ENCODE measurements at places on chromosomes 2 and 18.

GRCh38 chr18:22409445-22409844 is 8.3 kb downstream of the CTAGE1 start:
- no peak for DNase-seq

DNA sequence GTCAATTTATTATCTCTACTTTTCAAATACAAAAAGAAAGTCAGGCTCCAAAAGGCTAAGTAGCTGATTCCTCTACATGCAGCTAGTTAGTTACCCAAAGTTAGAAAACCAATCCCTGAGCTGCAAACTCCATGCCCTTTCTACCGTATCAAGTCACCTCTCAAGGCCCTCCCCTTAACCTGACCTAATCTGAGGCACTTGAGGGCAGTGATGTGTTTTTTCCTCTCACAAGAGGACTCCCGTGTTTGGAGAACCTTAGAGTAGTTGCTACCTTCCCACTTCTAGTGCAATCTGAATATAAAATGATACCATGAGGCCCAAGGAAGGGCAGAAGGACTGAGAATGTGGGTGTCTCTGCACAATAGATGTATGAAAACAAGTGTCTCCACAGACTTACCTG is 907.9 kb upstream of the CELF4 start:
- DNase-seq, result no peak

DNA sequence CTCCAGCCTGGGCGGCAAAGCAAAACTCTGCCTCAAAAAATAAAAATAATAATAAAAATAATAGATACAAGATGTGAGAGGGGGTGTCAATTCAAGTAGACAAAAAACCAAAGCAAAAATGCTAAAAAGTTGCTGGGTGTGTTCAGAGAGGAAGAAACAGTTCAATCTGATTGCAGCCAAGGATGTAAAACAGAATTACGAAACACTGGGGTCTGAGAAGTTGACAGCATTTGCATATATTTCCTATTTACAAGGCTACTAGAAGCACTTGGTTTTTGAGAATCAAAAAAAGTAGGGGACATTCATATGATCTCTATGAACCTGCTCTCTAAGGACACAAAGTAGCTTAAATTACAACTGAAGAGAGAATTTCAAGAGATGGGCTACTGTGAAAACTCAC is 7.6 kb downstream of the TRIP12 start:
- no peak for DNase-seq

- DNase-seq, result no peak
Measured at GRCh38 chr2:157459486-157459885, 15.6 kb upstream of the CYTIP start.

- DNase-seq, result no peak
Measured at GRCh38 chr2:222526480-222527277, 102.3 kb downstream of the SGPP2 start.

GRCh38 chr2:126899616-126900185 is 1.0 kb downstream of the TEX51 start:
- DNase-seq, result no peak

DNA sequence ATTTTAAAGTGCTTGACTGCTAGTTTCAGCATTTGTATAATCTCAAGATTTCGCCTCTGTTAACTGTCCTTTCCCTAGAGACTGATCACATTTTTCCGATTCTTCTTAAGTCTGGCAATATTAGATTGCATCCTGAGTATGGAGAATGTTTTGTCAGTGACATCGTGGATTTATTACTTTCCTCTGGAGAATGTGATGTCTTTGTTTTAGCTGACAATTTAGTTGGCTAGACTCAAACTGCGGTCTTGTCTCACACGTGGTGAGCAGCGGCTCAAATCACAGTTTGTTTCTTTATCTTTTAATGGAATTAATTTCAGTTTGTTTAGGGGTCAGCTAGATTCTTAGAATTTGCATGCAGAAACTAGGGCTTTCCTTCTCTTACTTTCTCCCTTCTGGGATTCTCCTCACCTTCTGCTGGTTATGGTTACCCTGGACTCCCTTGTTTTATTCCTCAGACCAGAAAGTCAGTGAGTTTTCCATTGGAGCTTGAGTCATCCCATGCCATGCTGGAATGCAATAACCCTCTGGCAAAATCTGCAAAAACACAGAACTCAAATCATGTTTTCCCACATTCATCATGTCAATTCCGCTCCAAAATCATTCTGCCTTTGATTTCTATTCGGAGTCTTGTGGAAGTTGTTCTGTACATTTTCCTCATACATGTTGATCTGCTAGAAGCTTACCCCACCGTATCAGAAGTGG is 327.2 kb upstream of the TRIB2 start:
- DNase-seq, result no peak

GRCh38 chr2:36455011-36455410 is 99.4 kb downstream of the CRIM1 start:
- DNase-seq, result no peak

- no peak for DNase-seq
Measured at GRCh38 chr2:97660044-97660774, 3.6 kb downstream of the ACTR1B start.

DNA sequence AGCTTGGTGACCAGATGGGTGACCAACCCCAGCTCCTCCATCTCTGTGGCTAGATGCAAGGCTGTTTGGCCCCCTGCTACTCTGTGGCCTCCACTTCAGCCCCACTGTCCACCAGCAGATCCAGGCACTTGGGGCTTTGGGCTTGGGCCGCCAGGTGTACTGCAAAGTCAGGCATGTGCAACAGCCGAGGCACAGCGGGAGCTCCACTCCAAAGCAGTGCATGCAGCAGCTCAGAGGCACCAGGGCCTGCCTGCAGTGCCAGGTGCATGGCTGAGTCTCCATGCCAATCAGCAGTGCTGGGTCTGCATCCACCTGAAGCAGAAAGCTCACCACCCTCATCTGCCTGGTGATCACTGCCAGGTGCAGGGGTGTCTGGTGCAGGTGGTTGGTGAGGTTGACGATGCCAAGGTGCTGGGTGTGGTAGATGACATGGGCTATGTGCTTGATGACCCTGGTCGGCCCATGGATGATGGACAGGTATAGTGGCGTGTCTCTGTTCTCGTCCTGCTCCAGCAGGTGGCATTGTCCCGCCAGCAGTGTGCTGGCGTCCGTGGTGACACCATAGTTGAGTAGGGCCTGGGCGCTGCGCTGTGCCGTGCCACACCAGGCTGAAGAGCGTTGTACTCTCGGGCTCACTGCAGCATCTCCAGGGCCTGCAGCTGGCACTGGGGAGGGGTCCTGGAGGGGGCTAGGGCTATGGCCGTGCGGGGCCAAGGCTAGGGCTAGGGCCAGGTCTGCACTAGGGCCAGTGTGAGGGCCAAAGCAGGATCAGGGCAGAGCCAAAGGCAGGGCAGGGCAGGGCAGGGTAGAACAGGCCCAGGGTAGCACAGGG is 1.0 kb upstream of the ANKRD62 start:
- DNase-seq, result no peak

- no peak for DNase-seq
Measured at GRCh38 chr2:44061876-44062275, 66.1 kb upstream of the LRPPRC start.

DNA sequence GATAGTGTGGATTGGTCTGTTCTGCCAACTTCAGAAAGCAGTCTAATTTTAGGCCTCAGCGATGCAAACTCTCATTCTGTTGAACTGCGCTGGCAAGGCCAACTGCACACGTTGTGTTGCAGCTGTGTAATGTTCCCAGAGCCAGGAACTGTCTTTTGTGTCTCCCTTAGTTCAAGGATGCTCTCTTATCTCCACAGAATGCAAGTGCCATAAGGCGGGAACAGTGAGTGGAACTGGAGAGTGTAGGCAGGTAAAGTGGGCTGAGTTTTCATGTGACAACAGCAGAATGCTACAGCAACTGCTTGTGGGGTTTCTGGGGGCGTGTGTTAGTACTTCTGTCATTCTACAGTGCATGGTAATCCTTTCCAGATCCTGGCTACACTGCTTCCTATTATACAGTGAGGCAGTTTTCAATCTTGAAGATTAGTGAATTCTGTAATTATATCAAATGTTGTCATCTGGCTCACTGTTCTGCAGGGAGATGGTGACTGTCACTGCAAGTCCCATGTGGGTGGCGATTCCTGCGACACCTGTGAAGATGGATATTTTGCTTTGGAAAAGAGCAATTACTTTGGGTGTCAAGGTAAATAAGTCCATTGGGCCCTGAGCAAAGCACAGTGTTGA is 125.8 kb downstream of the LAMA3 start:
- DNase-seq, result no peak

- no peak for DNase-seq
Measured at GRCh38 chr2:177547772-177548171, 155.2 kb downstream of the AGPS start.

DNA sequence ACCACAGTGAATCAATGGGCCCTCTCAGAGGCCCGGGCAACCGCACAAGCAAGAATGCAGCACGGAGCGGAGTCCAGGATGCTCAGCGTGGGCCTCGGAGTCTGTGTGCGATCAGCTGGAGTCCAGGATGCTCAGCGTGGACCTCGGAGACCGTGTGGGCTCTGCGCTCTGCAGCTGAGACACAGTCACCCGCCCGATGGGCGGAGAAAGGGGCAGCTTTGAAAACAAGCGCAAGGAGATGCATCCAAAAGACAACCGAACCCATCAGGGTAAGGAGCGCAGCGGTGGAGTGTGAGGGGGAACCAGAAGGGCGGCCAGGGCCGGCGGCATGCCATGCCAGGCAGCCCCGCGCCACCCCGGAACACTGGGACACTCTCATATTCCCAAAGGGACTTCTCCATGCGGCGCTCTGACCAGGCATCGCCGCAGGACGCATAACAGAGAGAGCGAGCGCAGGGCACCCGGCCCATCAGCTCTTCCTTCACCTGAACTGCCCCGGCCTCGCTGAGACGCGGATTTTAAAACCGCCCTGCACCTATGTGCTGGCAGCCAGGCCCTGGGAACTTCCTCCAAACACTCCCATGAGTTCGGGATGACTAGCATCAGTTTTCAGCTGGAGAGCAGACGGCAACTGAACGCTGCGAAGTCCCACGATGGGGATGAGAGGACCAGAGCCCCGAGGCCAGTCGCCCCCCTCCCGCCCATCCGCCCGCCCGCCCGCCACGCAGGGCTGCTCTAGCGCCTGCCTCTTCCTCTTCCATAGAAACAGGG is 44.7 kb downstream of the MC5R start:
- no peak for DNase-seq

DNA sequence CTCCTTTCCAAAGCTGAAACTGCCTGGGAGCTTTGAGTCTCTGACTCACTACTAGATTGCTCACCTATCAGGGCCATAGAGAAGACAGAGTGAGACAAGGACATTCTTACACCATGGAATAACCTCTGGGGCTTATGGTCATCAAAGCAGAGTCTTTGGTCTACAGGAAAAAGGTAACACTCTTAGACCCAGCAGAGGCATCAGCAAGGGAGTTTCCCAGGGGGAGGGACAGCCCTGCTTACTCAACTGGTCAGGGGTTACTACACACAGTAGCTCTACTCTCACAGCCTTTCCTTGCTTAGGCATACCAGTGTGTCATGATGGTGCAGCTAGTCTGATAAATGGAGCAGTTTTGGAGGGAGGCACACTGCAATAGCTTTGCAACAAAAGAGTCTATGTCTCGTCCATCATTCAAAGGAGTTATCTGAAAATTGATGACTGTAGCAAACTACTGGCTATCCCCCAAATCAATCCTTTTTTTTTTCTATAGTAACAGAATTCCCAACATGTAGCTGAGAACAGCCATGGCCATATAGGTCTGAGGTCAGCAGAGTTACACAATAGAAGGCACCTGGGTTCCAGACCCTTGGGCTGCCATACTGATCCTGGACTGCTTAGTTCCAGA is 22.4 kb upstream of the CD28 start:
- no peak for DNase-seq

DNA sequence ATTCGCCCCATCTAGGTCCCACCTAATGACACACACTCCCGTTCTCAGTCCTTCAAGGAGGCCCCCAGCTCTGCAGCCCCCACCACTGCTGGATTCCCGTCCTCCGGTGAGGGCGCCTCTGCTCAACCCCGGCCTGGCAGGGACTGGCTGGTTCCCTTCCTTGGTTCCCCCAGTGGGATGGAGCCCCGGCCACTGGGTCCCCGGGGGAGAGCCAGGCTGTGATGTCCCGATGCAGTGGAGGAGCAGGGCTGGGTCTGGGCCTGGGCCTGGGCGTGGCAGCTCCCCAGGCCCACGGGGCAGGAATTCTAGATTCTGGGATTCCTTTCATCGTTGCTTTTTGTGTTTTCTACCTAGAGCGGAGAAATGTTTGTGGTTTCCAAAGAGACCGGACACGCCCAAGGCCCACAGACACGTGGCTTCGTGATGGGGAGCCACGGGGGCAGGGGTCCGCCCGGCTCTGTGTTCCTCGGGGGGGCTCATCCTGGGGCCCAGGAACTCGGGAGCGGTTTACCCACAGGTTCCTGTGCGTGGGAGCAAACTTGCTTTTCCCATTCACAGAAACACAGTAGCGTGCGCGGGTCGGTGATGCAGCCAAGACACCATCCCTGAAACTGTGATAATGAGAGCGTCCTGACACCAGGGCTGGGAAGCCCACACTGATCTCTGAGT is 67.0 kb downstream of the SLC66A2 start:
- DNase-seq, result no peak

GRCh38 chr2:33497221-33497650 is 20.8 kb downstream of the RASGRP3 start:
- peak; percentile 58 for DNase-seq

GRCh38 chr18:25066516-25066915 is 285.4 kb downstream of the ZNF521 start:
- DNase-seq, result no peak

- DNase-seq, result no peak
Measured at GRCh38 chr2:95374921-95375471, 27.5 kb upstream of the FAHD2A start.

GRCh38 chr18:50679056-50679455 is 119.2 kb downstream of the MAPK4 start:
- DNase-seq, result no peak

GRCh38 chr2:186535861-186536260 is 49.8 kb downstream of the ZC3H15 start:
- no peak for DNase-seq

DNA sequence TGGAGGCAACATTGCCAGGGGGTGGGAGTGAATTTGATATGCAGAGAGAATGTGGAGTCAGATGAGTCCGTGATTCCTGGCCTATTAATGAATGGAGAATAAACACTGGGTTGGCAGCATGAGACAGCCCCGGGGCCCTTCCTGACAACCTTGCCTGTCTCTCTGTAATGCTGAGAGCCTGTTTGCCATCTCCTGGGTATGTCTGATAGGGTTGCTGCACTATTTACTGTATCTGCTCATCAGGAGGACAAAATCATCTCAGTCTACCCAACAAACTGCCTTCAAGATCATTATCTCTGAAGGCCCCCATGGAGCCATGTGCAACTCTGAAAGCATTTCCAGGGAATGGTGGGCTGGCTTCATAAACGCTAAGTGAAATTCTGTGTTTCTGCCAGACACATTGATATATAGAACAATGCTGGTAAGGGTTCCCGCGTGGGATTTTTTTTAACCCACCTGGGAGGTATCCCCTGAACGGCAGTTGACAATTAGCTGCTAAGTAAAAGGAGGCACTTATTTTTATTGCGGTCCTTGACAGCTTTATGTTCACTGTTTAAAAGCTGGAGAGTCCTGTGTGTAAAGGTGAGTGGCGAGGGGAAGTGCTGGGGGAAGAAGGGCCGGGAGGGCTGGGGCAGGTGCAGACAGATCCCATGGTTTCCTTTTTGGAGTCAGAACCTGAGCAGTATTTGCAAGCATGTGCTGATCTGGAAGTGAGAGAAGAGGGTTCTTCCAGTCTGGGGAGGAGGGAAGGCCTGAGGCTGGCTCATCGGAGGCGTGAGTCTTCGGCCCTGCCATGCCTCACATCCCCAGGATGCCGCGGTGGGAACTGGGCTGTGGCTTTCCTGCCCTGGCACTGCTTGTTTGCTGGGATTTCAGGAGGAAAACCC is 64.8 kb downstream of the ARHGAP25 start:
- DNase-seq, result no peak

- no peak for DNase-seq
Measured at GRCh38 chr2:102321941-102322719, 10.8 kb downstream of the IL1RL1 start.

All from CD4-positive, alpha-beta T cell treated with Interleukin-17A for 1 hour (primary cell).